Esophagus muscularis mucosa (tissue), 4 donors: ENCODE measurements at places on chromosomes 6 and 20. TPM values are rescaled to one million over a fixed set of nuclear protein-coding genes. Genes with fewer than 3 reads are reported as not detected.

BPIFB1 gene
- total RNA-seq = not detected

NNAT gene
- 8.3 TPM for total RNA-seq

C6orf141 gene
- total RNA-seq = 2.5 TPM

HLA-DRB5 gene
- total RNA-seq = 13.5 TPM

TFAP2A gene
- 1.3 TPM for total RNA-seq

QRSL1 gene
- total RNA-seq = 6.7 TPM

HSF2 gene
- total RNA-seq = 29.9 TPM

ZNF311 gene
- total RNA-seq = 1.7 TPM

RAD21L1 gene
- not detected for total RNA-seq

FOXO3 gene
- total RNA-seq = 125 TPM

SLC17A4 gene
- not detected for total RNA-seq

RPL10A gene
- 1,545 TPM for total RNA-seq

ESR1 gene
- 1.7 TPM for total RNA-seq

DLK2 gene
- 0.32 TPM for total RNA-seq

ECHDC1 gene
- total RNA-seq = 42.5 TPM

SPATS1 gene
- total RNA-seq = not detected

ZFAND3 gene
- 37.3 TPM for total RNA-seq
